ENCODE measurements at places on chromosomes 11 and 22.

- DNase-seq, result no peak
Observed at GRCh38 chr11:134425413-134425812, 13.4 kb upstream of the B3GAT1 start.

GRCh38 chr11:133579165-133580031, 47.1 kb upstream of the OPCML start:
- DNase-seq, result no peak

GRCh38 chr11:81331611-81332235, 1401.9 kb downstream of the FAM181B start:
- no peak for DNase-seq

DNA sequence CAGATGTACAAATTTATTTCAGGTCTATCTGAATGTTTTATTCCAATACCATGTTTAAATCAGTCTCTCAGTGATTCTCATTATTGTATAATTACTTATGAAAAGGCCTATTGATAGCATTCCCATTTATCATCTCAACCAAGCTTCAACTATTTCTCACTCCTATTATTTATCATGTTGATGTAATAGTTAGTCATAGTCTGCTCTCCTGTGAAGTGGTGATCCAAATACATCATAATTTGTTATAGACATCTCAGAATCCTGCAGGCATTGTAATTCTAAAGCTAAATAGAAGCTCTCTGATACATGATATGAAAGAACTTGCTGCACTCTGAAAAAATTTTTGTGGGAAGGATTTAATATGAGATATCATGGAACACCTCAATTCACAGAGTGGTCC, 21.8 kb upstream of the OR8G1 start:
- no peak for DNase-seq

- no peak for DNase-seq
Observed at GRCh38 chr22:44165286-44165874, 15.3 kb upstream of the PARVG start.

DNA sequence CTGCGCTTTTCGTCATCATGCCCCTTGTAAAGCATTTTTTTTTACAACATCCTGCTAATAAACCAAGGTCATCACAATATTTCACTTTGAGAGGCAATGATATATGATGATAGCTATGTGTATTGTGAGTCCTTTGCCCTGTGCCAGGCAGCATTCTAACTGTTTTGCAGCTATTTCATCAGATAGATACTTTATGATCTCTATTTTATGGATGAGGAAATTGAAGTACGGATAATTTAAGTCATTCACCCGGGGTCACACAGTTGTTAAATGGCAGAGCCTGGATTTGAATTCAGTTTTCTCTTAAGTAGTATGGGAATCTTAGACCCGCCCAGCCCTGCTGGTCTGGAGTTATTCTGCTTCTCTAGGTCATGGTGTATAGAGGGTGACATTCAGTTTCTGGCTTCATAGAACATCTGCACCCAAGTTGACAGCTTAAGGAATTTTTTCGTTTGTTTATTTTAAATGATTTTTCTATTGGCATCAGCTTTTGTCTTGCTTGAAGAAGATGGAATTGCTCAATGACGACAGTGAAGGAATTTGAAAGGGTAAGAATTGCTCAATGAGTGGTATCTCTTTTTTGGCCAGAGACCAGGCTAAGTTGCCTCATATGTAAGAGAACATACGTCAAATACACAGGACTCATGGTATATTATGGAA, 926 bp downstream of the PRR5L start:
- no peak for DNase-seq

DNA sequence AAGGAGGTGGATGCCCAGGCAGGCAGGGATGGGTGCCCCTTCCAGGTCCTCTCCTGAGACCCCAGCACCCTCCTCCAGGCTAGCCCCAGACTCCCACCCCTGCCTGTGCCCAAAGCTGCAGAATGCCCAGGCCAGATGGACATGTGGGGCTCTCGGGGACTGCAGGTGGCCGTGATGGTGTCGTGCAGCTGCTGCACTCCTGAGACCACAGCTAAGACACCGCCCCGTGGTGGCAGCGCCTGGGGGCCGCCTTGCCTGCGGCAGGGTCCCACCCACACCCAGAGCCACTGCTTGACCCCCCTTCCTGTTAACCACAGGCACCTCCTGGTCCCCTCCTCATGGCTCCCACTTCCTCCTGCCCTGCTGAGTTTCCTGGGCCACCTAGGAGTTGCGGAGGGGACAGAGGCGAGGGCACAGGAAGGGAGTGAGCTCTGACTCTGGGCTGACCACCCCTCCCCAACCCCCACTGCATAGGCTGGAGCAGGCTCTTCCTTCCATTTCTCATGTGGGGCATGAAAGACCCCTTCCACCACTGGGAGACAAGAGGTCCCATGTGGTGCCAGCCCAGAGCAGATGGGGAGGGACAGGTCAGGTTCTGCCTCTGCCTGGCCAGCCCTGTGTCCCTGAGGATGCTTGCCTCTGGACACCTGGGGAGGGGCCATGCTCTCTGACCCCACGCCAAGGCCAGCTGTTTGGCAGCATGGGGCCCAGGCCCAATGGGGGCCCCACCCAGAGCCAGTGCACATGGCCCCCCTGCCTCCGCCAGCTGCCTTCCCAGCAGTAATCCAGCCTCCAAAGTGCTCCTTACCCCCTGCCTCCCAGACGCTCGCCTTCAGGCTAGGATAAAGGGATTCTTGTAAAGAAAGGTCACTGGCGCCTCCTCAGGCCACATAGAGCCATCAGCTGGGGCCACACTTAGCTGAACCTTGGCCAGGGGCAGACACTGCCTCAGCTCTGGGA, 29.3 kb downstream of the OSBPL5 start:
- DNase-seq, result no peak

- peak; percentile 39 for DNase-seq
Observed at GRCh38 chr11:96388891-96389719, 607 bp downstream of the CCDC82 start.

DNA sequence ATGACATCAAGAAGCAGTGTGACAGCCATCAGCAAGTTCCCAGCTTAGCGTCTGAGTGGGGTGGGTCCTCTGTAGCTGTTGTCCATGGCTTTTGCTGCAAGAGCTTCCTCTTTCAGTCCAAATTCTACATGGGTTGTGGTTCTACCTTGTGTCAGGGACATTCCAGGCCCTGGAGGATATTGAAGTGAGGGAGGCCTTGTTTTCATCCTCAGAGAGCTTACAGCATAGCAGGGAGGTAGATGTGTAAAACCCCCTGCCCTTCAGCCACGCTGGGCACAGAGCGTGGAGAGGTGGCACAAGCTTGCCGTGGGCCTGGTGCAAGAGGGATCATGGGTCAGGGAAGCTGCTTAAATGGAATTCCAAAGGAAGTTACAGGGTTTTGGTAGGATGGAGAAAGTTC, 93.9 kb downstream of the GRIK4 start:
- no peak for DNase-seq

DNA sequence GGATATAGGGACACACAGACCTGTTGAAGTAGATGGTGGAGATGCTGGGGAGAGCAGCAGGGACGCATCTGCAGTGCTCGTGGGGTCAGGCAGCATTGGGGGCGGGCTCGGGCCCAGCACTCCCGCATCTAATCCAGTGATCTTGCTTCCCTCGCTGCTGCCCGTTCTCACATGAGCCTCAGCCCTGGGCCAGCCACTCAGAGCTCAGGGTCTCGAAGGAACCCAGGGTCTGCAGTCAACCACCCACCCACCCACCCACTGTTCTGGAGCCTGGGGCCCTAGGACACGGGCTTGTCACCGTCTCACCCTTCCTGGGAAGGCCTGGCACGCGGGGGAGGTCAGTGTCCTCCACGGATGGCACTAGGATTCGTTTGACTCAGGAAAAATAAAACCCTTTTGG, 406.0 kb downstream of the TBC1D22A start:
- no peak for DNase-seq

GRCh38 chr11:58902881-58903280, 36.4 kb upstream of the GLYATL1 start:
- DNase-seq, result no peak

- no peak for DNase-seq
Observed at GRCh38 chr11:128359515-128359914, 227.8 kb downstream of the ETS1 start.

DNA sequence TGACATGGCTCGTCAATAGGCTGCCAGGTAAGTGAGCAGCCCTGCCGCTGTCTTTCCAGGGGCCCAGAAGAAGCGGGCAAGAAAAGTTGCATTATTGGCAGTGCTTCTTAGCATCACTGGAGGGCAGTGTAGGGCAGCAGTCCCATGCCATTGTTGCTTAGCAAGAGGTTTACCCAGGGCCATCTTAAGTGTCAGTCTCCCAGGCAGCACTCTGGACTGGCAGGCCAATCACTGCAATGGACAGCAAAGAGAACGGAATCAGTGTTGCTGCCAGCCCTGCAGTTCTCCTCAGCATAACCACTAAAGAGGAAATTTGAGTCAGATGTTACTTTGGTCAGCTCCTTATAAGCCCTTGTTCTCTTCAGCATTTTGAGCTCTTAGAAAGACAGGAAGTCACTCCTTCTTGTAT, 13.4 kb upstream of the GRK2 start:
- peak; percentile 40 for DNase-seq

DNA sequence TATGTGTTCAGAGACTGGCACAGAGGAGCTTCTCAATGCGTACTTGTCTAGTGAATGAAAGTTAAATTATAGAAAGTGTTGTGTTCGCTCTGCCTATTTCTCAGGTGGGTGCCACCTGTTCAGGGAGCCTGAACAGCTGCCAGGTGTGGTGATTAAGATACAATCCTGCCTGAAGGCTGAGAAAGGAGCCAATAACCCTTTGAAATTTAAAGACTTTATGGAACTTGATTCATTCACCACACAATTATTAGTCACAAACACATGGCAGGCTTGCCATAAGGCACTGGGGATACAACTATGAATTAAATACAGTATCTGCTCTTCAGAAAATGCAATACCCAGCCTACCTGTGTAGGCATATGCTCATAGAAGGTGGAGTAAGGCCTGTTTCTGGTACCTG, 92.9 kb upstream of the AMOTL1 start:
- DNase-seq, result no peak

DNA sequence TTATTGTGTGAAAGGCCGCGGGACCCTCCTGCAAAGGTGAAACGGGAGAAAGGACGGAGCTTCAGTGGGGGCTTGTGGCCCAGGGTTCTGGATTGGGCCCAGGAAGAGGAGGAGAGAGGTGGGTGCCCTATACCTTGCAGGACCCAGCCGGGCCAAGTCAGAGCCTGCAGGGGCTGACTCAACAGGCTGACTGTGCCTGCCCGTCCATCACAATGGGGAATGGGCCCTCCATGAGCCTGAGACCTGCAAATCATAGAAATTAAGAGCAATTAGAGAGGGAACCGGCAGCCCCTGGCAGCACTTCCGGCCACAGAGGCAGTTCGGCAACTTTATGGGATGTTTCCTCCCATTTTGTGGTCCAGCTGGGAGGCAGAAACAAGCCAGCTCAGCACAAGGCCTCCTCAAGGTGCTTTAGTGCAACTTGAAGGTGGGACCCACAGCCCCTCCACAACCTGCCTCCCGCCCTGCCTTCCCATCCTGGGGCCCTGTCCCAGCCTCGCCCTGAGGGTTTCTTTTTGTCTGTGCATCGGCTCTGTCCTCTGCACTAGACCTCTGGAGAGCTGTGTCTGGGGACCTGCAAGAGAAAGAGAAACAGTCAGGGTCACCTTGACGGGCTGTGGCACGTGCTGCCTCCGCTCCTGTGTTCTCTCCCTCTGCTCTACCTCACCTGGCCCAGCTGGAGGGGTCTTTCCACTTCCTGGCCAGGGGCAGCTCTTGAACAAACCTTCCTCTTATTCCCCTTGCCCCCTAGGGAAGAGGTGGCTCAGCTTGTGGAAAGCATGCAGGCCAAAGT, 19.1 kb upstream of the NECTIN1 start:
- DNase-seq, result no peak

GRCh38 chr11:114078423-114078822, 18.9 kb downstream of the ZBTB16 start:
- no peak for DNase-seq
